ENCODE measurements at places on chromosomes 6 and 20.
A peak's percentile ranks its signal among the peaks of the same experiment; 100 is the strongest.

GRCh38 chr6:32074996-32075532 is 34.1 kb downstream of the TNXB start:
- DNase-seq, result no peak

DNA sequence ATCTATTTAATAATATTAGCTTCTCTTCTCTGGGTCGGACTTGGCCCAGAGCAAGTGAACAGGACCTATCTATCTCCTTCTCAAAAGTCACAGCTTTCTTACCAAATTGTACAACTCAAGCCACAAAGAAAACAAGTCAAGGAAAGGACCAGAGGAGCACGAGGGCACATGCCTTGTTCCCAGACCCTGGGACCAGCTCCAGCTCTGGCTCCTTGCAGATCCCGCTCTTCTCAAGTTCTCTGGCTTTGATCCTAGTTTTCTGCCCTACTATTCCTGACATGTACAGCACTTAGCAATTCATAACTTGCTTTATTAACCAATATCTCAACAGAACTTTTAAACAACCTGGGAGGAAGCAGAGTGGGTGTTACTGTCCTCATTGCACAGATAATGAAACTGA is 185.9 kb downstream of the ESR1 start:
- DNase-seq, result no peak

- DNase-seq, result no peak
These were observed 113.6 kb downstream of the ARID1B start for GRCh38 chr6:156890627-156891314.

- DNase-seq, result no peak
These were observed 23.4 kb upstream of the SCGN start for GRCh38 chr6:25628471-25629197.

DNA sequence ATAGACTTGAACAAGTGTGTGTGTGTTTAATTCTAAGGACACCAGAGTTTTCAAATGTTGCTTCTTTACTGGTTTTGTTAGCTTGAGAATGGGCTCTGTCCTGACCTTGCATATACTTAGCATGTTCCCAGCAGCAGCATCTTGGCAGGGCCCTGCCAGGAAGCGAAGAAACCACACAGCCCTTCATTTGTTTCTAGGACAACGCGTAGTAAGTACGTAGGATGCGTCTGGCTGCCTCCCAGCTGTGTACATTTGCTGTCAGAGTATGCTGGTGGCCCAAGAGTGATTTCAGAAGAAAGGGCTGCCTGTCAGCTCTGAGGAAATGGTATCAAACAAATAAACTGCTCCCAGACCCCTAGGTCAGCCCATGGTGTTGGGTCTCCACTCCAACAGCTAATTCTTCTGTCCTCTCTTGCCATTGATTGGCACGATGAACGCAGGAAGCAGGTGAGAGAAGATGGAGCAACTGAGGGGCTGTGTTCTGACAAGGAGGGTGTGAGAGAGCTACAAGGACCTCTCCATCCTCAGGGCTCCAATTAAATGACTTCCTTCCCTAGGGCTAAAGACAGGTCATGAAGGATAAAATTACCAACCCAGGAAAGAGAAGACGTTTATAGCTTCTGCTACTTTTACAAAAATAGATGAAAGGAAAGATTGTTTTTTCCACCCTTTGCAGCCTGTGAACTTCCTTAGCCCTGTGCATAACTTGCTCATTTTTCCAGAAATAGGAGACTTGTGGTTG is 55.9 kb upstream of the HDDC2 start:
- no peak for DNase-seq

DNA sequence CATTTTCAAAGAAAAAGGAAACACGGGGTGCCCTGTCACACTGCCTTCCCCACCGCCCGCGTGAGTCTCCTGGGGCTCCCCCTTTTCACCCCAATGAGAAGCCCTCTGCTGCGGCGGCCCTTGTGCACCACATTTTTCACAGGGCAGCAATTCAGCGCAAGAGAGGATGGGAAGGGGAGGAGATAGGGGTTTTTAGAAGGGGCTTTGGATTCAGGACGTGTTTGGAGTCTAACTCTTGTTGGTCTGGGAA is 726 bp upstream of the ARFGEF3 start:
- DNase-seq, result no peak

DNA sequence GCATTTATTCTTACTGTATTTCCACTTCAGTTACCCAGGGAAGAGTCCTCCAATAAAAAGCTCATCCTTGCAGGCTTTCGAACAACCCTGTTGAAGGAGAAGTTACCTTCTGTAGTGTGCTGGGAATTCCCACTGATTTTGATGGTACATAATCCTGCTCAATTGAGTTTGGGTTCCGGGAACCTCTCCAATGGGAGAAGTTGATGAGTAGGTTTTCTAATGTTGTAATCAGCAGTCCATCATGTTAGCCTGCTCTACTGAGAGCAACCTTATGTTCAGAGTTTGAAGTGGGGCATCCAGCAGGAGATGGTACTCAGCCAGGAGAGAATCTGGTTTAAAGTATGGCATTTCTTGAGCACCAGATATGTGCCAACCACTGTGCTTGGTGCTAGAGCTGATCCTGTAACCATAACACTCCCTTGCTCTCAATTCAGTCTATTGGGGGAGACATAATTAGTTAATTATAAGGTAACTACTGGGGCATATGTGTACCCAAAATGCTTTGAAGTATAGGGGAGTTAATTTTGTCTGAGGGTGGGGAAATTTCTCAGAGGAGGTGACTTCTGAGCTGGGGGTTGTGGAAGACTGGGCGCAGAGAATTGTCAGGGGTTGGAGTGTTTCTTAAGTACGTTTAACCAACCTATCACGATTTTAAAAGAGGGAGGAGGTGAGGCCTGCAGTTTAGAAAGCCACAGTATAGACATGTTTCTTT is 2.1 kb downstream of the TOP1 start:
- no peak for DNase-seq

- DNase-seq, result no peak
These were observed 111.6 kb downstream of the RTN4IP1 start for GRCh38 chr6:106517706-106518105.

DNA sequence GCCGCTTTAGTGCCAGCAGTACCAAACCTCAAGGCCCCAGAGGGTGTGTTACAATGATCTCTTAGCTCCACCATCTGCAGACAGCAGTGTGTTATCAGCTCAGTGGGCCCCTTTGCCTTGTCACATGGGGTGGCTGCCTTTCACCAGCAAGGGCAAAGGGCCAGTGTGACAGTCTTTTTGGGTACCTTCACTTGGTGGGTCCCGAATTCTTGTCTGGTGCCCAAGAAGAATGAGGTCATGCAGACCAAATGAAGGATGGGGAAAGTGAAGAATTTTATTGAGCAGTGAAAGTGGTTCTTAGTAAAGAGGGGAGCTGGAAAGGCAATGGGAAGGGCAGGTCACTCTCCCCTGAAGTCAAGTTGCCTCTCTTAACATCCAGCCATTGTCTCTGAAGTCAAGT is 2.9 kb upstream of the SMIM28 start:
- DNase-seq, result no peak

- DNase-seq, result no peak
These were observed 106.4 kb downstream of the SOD2 start for GRCh38 chr6:159586684-159587083.

GRCh38 chr6:11605507-11605905 is 68.0 kb downstream of the TMEM170B start:
- DNase-seq, result no peak

DNA sequence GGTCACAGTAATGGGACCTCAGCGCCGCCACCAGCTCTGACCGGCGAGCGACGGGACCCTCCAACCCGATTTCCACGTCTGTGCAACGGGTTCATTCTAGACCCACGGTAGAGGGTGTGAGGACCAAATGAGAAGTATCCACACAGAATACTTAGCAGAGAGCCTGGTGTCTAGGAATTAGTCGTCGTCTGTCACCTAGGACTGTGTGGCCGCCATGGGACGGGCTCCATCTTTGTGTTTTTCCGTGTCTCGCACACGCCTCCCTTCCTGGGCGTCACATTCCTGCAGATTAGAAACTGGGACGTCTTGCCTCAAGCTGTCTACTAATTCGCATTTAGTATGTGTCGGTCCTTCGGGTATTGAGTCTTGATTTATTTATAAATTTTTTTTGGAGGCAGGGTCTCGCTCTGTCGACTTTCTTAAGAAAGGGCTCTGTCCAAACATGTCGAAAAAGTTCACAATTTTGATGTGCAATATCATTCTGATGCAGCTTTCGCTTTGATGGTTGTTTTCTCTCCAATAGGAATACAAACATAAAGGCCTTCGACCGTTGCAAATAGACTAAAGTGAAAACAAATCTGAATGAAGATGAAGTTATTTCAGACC is 563 bp downstream of the MGME1 start:
- DNase-seq, result peak; percentile 32

DNA sequence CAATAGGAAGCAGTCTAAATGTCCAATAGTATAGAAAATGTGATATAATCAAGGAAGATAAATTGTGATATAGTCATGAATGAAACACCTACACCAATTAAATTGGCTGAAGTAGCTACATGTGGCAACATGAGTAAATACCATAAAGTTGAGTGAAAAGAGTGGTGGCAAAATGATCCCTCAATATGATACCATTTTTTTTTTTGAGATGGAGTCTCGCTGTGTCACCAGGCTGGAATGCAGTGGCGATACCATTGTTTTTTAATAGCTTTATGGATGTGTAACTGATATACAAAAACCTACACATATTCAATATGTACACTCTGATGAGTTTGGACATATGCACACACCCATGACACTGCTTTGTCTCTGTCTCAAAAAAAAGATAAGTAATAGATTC is 20.9 kb upstream of the ILRUN start:
- no peak for DNase-seq
